ENCODE measurements at places on chromosomes 6 and 20. TPM values are rescaled to one million over a fixed set of nuclear protein-coding genes. Genes with fewer than 3 reads are reported as not detected.
A peak's percentile ranks its signal among the peaks of the same experiment; 100 is the strongest.

DNA sequence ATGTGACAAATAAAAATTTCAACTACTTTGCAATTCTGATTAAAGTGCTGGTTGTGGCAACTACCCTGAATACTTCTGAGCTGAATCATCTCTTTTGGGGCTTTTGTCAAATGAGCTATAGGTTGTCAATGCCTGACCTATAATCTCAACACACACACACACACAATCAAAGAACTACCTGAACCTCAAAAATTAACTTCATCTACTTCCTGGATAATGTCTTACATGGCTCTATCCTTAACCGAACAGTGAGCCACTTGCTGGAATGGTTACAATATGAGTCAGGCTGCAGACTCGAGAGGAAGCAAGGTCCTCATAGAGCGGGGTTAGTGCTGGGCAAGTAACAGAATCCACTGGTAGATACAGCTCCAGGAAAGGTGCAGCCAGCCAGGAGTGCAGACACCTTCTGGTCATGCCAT lies 70.6 kb upstream of the DST start:
- DNase-seq: peak; percentile 54

DNA sequence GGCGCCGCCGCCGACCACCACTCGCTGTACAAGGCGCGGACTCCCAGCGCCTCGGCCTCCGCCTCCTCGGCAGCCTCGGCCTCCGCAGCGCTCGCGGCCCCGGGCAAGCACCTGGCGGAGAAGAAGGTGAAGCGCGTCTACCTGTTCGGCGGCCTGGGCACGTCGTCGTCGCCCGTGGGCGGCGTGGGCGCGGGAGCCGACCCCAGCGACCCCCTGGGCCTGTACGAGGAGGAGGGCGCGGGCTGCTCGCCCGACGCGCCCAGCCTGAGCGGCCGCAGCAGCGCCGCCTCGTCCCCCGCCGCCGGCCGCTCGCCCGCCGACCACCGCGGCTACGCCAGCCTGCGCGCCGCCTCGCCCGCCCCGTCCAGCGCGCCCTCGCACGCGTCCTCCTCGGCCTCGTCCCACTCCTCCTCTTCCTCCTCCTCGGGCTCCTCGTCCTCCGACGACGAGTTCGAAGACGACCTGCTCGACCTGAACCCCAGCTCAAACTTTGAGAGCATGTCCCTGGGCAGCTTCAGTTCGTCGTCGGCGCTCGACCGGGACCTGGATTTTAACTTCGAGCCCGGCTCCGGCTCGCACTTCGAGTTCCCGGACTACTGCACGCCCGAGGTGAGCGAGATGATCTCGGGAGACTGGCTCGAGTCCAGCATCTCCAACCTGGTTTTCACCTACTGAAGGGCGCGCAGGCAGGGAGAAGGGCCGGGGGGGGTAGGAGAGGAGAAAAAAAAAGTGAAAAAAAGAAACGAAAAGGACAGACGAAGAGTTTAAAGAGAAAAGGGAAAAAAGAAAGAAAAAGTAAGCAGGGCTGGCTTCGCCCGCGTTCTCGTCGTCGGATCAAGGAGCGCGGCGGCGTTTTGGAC lies 2.0 kb downstream of the SOX4 start:
- peak; percentile 28 for DNase-seq

GRCh38 chr20:63836458-63837344 lies 5.6 kb upstream of the ZBTB46 start:
- DNase-seq: no peak

- no peak for DNase-seq
Observed at GRCh38 chr20:46552460-46553420, 2.3 kb upstream of the OCSTAMP start.

GRCh38 chr20:49028684-49029083 lies 17.4 kb upstream of the CSE1L start:
- DNase-seq: no peak

- no peak for DNase-seq
Observed at GRCh38 chr6:148217051-148217450, 125.6 kb upstream of the SASH1 start.

The PI3 gene
- not detected for total RNA-seq

- DNase-seq: no peak
Observed at GRCh38 chr6:42974919-42975505, 4.0 kb downstream of the PEX6 start.

The NKAPL gene
- 5.0 TPM for total RNA-seq

DNA sequence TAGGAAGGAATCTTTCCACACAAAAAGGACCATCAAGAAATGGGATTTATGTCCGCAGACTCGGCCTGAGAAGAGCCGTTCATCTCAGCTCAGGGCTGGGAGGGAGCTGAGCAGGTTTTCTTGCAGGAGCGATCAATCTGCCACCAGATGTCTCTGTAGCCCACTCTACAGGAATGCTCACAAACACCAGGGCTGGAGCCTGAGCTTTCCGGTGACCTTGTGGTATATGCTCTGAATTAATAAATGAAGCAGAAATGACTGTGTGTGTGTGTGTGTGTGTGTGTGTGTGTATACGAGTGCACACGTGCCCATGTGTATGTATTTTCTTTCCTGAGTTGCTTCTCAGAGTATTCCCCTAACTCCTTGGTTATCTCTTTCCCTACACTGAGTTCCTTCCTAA lies 12.0 kb downstream of the CD83 start:
- no peak for DNase-seq

All from psoas muscle (tissue), 8 donors.